ENCODE measurements at places on chromosomes 13 and 19.
A peak's percentile ranks its signal among the peaks of the same experiment; 100 is the strongest.

DNA sequence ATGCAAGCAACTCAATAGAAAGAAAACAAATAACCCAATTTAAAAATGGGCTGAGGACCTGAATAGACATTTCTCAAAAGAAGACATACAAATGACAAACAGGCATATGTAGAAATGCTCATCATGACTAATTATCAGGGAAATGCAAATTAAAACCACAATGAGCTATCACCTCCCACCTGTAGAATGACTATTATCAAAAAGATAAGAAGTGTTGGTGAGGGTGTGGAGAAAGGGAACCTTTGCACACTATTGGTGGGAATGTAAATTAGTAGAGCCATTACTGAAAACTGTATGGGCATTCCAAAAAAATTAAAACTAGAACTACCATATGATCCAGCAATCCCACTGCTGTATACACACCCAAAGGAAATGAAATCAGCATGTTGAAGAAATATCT, 212.2 kb downstream of the SUCLA2 start:
- H3K27ac ChIP-seq = no peak overlapping the region
- no peak for DNase-seq
- peaks cover 43% of the 10 kb centered on the region for H3K36me3 ChIP-seq
- H3K27me3 ChIP-seq = peaks cover 9% of the 10 kb centered on the region
- no peaks in the 10 kb centered on the region for H3K4me1 ChIP-seq
- no peak overlapping the region for H3K4me3 ChIP-seq

GRCh38 chr13:113327766-113328471, 30.9 kb downstream of the LAMP1 start:
- peaks cover 30% of the 10 kb centered on the region for H3K36me3 ChIP-seq
- peak overlapping the region; percentile 79 for H3K27ac ChIP-seq
- no peak overlapping the region for H3K4me3 ChIP-seq
- no peak for DNase-seq
- peaks cover 6% of the 10 kb centered on the region for H3K4me1 ChIP-seq

DNA sequence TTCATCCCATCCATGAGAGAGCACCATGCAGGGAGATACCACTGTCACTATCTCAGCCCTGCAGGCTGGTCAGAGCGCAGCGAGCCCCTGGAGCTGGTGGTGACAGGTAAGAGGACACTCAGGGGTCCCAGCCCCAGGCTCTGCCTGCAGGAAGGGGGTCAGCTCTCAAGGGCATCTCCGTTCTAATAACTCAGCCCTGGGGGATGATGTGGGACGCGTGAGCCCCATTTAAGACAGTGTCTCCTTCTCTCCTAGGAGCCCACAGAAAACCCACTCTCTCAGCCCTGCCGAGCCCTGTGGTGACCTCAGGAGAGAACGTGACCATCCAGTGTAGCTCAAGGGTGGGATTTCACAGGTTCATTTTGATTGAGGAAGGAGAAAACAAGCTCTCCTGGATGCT, 15.5 kb upstream of the KIR3DL3 start:
- H3K36me3 ChIP-seq = peaks cover 45% of the 10 kb centered on the region
- no peaks in the 10 kb centered on the region for H3K4me1 ChIP-seq
- H3K27me3 ChIP-seq = peaks cover 16% of the 10 kb centered on the region
- H3K27ac ChIP-seq = no peak overlapping the region
- no peak overlapping the region for H3K4me3 ChIP-seq

GRCh38 chr19:15374796-15375440, 4.7 kb downstream of the AKAP8 start:
- H3K27me3 ChIP-seq = no peaks in the 10 kb centered on the region
- H3K27ac ChIP-seq = peak overlapping the region; percentile 53
- no peak overlapping the region for H3K4me3 ChIP-seq
- H3K4me1 ChIP-seq = peaks cover 15% of the 10 kb centered on the region
- DNase-seq = no peak

DNA sequence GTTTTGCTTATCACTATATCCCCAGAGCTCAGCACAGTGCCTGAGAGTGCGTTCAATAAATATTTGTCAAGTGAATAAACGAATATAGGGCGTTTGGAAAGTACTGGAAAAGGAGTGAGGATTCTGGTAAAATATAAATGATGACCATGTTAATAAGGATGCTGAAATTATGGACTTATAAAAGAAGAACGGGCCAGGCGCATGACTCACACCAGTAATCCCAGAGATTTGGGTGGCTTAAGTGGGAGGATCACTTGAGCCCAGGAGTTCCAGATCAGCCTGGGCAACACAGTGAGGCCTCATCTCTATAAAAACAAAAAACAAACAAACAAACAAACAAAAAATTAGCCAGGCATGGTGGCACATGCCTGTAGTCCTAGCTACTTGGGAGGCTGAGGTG, 198.1 kb downstream of the VWA8 start:
- DNase-seq = no peak
- no peak overlapping the region for H3K27ac ChIP-seq
- H3K4me1 ChIP-seq = peaks cover 7% of the 10 kb centered on the region

GRCh38 chr13:43335764-43336163, 312.4 kb downstream of the DNAJC15 start:
- no peaks in the 10 kb centered on the region for H3K36me3 ChIP-seq
- no peak overlapping the region for H3K4me3 ChIP-seq
- DNase-seq = no peak
- H3K27ac ChIP-seq = no peak overlapping the region

DNA sequence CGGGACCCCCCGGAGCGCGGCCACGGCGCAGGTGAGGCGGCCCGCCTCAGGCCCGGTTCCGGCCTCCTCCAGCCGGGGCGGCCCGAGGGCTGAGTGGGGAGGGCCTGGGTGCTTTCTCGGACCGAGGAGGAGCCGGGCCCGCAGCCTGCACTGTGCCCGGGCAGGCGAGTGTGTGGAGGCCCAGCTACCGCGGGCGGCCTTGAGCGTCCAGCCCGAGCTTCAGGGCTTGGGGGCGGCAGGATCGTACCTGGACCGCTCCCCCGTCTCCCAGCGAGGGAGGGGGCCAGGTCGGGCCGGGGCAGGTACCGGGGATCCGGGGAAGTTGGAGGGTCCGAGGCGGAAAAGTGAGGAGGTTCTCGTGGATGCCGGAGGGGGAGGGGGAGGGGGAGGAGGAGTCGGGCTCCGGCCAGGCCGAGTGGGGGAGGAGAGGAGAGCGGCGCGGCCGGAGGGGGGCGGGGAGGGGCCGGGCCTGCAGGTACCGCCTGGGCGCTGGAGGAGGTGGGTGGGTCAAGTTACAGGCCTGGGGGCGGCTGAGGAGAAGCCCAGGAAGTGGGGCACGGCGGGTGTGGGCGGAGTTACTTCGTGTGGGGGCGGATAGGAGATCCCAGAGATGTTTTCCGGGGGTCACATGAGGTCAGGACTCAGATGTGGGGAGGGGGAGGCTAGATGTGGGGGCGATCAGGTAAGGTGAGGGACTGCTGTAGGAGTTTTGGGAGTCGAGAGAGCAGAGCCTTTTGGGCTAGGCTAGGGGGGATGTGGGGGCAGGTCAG, 545 bp downstream of the NACC1 start:
- no peaks in the 10 kb centered on the region for H3K27me3 ChIP-seq
- peaks cover 11% of the 10 kb centered on the region for H3K36me3 ChIP-seq
- DNase-seq = peak; percentile 96
- H3K4me1 ChIP-seq = peaks cover 57% of the 10 kb centered on the region
- H3K4me3 ChIP-seq = peak overlapping the region; percentile 77

DNA sequence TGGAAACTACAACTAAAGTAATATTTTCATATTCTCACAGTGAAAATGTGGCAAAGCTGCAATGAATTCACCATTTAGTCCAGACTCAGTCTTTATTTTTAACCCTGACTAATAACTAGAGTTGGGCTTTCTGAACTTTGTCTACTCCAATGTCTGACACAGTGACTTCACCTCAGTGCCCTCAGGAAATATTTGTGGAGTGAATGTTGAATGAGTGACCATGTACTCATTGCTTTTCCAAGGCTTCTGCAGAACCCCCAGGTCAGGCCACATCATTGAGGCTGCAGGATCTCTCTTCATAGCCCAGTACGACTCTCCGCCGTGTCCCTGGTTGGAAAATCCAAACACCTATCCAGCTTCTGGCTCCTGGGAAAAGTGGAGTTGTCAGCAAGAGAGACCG, 1.8 kb downstream of the ZNF175 start:
- peaks cover 11% of the 10 kb centered on the region for H3K36me3 ChIP-seq
- peaks cover 7% of the 10 kb centered on the region for H3K4me1 ChIP-seq
- H3K27ac ChIP-seq = no peak overlapping the region
- no peak for DNase-seq
- H3K27me3 ChIP-seq = peaks cover 21% of the 10 kb centered on the region
- H3K4me3 ChIP-seq = no peak overlapping the region

DNA sequence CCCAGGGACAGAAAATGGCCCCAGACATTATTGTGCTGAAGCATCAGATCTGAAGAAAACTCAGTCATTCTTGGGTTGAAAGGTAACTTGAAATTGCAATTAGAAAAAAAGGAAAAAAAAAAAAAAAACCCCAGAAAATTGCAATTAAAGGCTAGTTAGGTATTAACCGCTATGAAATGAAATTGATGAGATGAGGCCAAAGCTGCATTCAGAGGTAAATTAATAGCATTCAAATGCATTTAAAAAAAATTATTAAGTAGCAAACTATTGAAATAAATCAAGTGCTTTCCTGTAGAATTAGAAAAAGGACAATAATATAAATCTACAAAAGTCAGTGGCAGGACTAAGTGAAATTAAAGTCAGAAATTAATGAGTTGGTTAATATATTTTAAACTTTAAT, 6.4 kb downstream of the PGLS start:
- H3K36me3 ChIP-seq = peaks cover 23% of the 10 kb centered on the region
- H3K4me1 ChIP-seq = peaks cover 2% of the 10 kb centered on the region
- no peak overlapping the region for H3K4me3 ChIP-seq
- H3K27ac ChIP-seq = no peak overlapping the region
- no peaks in the 10 kb centered on the region for H3K27me3 ChIP-seq
- no peak for DNase-seq

DNA sequence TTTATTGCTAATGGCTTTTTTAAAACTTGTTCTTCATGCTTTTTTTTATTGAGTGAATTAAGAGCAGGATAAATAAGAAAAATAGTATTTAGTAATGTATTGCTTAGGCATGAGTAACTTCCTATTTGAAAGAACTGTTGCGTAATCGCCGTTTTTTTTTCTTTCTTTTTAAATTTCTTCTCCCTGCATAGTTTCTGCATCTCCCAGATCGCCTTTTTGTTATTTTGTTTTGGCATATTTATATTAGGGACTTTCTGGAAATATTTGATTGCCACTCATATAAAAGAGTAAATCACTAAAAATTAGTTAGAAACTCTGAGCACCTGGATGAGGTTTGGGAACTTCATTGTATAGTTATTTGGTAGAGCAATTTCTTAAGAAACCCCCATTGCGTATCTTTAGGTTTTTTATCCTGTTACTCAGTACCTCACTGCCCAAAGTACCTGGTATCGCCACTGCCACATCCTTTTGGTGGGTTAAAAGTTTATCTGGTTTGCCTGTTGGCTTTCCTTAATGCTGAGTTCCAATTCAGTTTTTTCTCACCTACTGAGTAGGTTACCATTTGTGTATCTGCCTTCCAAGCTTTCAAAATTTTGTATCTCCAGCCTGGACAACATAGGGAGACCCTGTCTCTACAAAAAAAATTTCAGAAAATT, 36.2 kb upstream of the LPAR6 start:
- H3K27ac ChIP-seq = no peak overlapping the region
- H3K4me3 ChIP-seq = no peak overlapping the region
- H3K36me3 ChIP-seq = peaks cover 7% of the 10 kb centered on the region
- no peak for DNase-seq
